ENCODE measurements at places on chromosomes 3 and 15.
A peak's percentile ranks its signal among the peaks of the same experiment; 100 is the strongest.

GRCh38 chr3:141682007-141682406 is 56.1 kb upstream of the RNF7 start:
- DNase-seq = no peak

DNA sequence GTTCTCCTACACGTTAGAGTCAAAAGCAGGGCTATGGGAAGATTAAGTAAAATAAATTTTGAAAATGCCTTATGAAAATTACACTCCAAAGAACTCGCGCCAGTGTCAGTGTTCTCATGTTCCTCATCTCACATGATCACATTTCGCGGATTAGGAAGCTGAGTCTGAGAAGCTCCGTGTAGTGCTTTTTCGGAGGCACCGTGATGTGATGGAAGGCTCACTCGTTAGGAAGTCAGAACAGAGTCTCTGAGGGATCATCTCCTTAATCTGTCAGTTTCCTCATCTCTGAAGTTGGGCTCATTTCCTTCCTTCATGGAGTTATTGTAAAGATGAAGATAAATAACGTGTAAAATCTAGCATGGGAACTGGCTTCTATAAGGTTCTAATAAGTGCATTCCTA is 3.2 kb downstream of the ADIPOQ start:
- DNase-seq = no peak

DNA sequence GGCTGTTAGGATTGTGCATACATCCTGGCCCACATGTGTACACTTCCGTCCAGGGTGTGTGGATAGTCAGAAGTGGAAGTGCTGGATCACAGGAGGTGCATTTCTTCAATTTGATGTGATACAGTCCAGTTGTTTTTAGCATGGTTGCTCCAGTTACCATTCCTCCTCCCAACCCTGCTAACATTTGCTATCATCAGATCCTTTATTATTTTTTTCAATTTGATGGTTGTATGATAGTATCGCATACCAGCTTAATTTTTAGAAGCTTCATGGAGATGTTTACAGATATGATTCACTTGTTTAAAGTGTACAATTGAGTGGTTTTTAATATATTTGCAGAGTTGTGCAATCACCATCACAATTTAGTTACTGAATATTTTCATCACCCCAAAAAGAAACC is 202.7 kb downstream of the ITPR1 start:
- no peak for DNase-seq

GRCh38 chr3:78937475-78937874 is 830.3 kb downstream of the ROBO1 start:
- no peak for DNase-seq

DNA sequence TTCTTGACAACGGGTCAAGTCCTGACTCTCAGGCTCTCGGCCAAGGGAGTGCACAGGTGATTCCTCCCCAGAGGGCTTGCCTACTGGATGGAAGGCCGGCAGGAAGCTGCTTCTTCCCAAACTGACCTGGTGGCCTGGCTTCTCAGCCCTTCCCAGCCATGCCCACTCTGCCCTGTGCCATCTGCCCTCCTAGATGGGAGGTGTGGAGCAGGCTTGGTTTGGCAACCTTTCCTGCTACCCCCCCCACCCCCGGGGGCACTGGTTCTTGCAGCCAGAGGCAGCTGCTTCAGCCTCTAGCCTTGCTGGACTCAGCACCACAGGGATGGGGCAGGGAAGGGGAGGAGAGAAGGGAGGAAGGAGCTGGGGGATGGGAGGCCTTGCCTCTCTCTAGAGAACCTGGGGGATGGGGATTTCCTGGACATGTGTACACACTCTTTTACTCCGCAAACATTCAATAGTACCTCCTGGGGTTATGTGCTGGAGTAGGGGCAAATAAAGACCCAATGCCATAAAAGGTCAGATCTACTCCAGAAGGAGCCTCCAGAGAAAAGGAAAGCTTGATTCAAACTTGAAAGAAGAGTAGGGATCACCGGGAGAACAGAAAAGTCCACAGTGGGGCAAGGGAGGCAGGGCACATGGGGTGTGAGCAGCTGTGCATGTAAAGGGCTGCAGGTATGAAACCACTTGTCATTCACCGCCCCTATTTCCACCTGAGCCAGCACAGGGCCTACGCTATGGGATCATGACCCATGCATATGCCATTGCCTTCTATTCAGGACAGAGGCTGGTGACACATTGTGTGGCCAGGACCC is 4.2 kb upstream of the DAPK2 start:
- DNase-seq = no peak

DNA sequence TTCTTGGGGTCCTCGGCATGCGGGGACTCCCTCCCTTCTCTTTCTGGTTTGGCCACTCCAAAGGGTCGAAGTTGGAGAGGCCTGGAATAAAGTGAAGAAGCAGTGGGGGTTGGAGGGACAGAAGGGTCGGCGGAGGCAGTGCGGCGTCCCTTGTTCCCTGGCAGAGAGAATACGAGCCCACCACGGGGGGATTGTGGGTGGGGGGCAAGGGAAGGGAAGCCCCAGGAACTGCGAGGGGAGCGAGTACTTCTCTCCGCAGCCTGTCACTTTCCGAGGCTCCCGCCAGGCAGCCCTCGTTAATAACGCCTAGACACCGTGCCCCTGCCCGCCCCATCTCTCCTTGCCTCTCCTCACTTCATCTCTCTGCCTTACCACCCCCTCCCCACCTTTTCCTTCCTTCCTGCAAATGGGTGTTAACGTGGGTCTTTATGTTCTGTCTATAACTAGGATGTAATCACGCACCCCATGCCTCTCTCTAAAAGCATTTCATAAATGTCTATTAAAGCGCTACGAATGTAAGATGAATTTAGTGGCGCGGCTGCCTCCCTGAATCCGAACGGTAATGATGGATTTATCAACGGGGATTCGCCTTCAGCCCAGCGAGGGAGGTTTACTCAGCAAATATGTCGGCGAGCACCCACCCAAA is 13.7 kb downstream of the NR2F2 start:
- no peak for DNase-seq

DNA sequence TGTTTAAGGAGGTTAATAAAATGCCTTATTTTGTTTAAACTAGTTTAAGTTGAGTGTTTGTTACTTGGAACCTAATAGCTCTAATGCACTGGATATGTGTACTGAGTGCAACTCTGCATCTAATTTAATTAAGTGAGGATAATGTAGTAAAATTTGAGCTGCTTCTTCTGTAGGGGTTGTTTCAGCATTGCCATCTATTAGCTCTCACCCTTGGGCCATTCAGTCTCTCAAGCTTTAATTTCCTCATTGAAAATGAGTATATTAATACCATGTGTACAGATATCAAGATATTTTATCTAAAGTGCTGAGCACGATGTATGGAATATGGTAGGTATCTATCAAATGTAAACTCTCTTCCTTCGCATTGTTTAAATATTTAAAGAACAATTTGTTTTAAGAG is 375.7 kb upstream of the LRRC3B start:
- no peak for DNase-seq

DNA sequence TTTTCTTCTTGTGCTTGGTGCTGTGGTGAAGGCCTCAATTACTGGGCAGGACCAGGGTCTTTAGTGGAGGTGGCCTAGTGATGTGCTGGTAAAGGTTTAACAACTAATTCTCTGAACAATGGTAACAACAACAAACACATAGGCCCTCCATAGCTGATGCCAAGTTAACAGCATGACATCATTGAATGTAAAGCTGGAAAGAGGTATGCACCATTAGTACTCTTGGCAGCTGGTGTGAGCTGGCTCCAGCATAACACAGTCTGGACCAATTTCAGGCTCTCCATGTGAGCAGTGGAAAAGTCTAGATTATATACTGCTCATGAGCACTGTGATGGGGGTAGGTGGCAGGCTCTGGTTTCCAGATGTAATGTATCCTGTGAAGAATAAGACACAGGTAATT is 61.8 kb downstream of the SLC7A14 start:
- DNase-seq = no peak

- no peak for DNase-seq
Observed at GRCh38 chr3:45441584-45442310, 53.4 kb downstream of the LARS2 start.

DNA sequence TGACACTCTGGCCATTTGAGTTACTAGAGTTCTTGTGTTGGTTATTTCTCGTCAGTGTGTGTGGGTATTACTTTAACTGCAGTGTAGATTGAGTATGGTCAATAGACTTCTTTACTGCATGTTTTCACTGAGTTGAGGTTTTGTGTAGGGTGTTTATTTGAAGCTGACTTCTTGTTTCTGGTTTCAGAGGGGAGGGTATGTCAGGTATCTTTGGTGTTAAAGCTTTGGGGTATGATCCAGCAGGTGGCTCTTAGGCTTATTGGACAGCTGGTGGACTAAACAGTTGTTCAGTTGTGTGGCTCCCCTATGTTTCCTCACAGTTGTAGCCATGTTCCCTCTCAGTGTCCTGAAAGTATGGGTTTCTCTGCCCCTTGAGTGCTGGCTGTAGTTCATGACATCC is 72.0 kb downstream of the AKAP13 start:
- no peak for DNase-seq

GRCh38 chr3:35639254-35640186 is at the start of gene ARPP21:
ARPP21 (plus strand) TSS chr3:35639525; CDS start chr3:35681752, 42,227 bp downstream.
- DNase-seq = no peak

- no peak for DNase-seq
Observed at GRCh38 chr15:66085128-66085527, 168.4 kb downstream of the MEGF11 start.

DNA sequence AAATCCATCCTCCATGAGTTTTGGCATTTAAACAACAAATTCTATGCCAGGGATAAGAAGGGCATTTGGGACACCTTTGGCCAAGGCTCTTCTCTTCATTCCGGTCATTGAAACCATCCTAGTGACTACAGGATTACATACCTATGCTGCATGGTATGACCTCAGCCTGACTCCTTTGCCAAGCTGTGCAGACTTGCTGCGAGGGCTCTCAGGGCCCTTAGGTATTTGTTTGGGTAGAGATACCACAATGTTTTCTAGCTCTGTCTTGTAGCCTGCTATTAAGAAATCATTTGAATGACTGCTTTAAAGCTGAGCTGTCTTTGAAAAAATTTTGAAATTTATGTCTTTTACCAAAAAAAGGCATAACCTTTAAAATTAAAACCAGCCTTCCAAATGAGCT is 749.8 kb upstream of the SGO1 start:
- no peak for DNase-seq

- no peak for DNase-seq
Observed at GRCh38 chr3:147426931-147427330, 17.8 kb downstream of the ZIC1 start.

GRCh38 chr15:87732976-87733375 is 523.6 kb downstream of the NTRK3 start:
- no peak for DNase-seq

DNA sequence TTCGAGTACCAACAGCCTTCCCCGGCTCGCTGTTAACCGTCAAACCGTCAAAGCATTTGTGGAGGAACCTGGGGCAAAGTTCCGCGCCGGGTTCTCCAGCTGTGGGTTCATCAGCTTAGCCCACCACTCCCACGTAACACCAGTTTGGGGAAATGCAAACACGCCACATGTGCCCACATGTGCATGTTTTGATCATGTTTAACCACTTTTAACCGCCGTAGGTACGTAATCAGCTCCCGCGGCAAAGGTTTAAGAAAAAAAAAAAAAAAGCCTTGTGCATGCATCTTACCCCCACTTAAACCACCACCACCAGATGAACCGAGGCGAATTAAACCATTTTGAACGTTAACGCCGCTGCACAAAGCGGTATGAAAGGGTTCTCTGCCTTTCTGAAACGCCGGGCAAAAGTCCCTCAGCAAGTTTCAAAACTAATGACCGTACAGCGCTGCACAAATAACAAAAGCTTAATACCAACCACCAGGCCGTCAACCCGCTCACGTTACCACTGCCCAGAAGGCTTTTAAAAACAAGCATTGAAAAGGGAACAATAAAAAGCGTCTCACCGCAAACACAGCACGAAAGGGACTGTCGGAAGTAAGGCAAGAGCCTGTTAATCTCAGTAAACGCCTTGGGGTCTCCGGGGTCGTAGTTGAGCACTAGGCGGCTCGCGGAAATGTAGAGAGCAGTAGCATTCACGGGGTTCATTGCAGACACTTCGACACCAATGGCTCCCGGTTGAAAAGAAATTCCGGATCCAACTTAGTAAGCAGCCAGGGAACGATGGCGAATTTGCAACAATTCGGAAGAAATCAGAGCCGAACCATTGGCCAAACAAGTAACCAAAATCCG is 1.5 kb downstream of the MSL2 start:
- DNase-seq = peak; percentile 30

GRCh38 chr15:39066677-39067076 is 502.1 kb upstream of the RASGRP1 start:
- no peak for DNase-seq

GRCh38 chr3:172268868-172269267 is 179.4 kb downstream of the GHSR start:
- no peak for DNase-seq

GRCh38 chr15:75022783-75023180 is 608 bp upstream of the PPCDC start:
- DNase-seq = no peak

DNA sequence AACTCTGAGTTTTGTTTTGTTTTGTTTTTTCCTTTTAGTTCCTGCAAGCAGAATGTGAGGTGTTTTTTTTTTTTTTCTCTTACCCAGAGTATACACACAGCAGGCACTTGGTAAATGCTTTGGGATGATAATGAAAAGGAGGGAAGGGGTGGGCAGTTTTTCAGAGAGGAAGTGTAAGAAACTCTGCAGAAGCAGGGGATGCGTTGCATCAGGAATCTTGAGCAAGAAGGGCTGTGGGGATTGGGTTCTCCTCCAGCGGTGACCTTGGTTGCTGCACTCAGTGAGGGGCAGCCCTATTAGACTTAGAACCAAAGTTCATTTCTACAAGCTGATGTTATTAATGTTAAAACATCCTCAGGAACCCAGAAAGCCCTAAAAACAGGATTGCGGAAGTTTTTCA is 32.2 kb upstream of the TMEM158 start:
- DNase-seq = no peak

- no peak for DNase-seq
Observed at GRCh38 chr3:126460381-126460780, 15.3 kb downstream of the ZXDC start.

DNA sequence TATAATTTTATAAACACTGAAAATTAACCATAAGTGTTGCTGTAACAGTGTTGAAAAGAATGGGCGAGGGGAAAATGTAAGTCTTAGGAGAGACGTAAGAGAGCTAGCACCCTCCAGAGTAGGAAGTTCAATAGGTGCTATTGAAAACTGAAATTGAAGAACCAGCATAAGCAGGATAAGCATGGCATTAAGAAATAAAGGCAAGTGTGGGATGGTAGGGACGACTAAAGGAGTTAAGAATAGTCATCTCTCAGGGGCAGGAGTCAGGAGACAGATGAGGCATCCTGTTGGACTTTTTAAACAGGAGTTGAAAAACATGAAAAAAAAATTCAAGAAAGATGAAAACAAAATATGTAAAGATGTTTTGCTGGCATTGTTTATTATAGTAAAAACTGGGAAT is 43.5 kb downstream of the ABHD2 start:
- DNase-seq = no peak

- DNase-seq = no peak
Observed at GRCh38 chr3:66297260-66297873, 76.6 kb downstream of the SLC25A26 start.

DNA sequence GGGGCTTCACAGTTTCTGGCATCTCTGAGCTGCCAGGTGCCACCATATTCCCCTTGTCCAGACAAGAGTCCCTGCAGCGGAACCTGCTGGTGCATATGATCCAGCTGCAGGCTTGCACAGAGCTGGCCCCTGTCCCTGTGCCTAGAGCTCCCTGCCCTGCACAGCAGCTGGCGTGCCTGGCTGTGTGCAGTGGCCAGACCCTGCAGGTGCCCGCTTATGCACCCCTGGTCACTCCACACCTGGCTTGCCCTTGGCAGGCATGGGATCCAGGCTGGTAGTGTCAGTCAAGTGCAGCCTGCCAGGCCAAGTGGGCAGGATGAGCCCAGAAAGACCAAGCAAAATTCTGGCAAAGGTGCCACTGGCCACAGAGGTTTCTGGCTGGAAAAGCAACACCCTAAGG is 88.6 kb upstream of the TTBK2 start:
- DNase-seq = no peak

- peak; percentile 55 for DNase-seq
Observed at GRCh38 chr3:187743195-187744141, 1.8 kb downstream of the BCL6 start.
